ENCODE measurements at places on chromosomes 5 and 9. TPM values are rescaled to one million over a fixed set of nuclear protein-coding genes. Genes with fewer than 3 reads are reported as not detected.

The ADAMTS12 gene
- 10.1 TPM for total RNA-seq

DNA sequence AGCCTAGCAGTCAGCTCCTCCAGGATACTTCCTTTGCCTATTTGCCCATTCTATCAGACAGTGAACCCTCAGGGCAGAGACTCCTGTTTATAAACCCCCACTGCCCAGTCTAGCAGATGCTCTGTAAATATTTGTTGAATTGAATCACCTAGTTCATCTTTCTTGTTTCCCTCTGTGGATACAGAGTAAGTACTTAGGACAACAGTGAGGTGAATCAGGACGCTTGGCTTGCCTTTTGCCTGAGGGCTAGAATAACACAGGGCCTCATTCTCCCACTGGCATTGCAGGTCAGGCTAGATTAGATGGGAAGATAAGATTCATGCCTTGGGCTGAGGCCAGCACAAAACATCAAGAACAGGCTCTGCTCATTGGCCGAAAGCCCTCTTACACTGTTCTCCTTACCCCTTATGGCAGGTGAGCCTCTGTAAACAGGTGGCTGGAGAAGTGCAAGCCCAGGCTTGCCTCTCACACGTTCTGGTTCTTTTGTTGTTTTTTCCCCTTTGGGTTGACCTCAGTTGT is 22.2 kb downstream of the TNFSF8 start:
- H3K27ac ChIP-seq, result no peak overlapping the region
- H3K4me3 ChIP-seq, result no peak overlapping the region
- no peaks in the 10 kb centered on the region for H3K36me3 ChIP-seq
- peak; percentile 79 for DNase-seq
- no peaks in the 10 kb centered on the region for H3K27me3 ChIP-seq

The MSANTD3 gene
- total RNA-seq, result 59.3 TPM

- H3K4me1 ChIP-seq, result peaks cover 18% of the 10 kb centered on the region
- H3K27ac ChIP-seq, result no peak overlapping the region
- no peaks in the 10 kb centered on the region for H3K27me3 ChIP-seq
- H3K36me3 ChIP-seq, result no peaks in the 10 kb centered on the region
- DNase-seq, result peak; percentile 58
- H3K4me3 ChIP-seq, result no peak overlapping the region
Measured at GRCh38 chr9:36623280-36623679, 50.6 kb downstream of the MELK start.

Measured in GM23248 (cell line).